ENCODE measurements at places on chromosomes 6 and 20. TPM values are rescaled to one million over a fixed set of nuclear protein-coding genes. Genes with fewer than 3 reads are reported as not detected.

The ANGPT4 gene
- not detected for total RNA-seq

The DPPA5 gene
- not detected for total RNA-seq

The MROH8 gene
- 0.81 TPM for total RNA-seq

The SLC35A1 gene
- 12.0 TPM for total RNA-seq

The HLA-DQB1 gene
- 204 TPM for total RNA-seq

The ZC2HC1B gene
- total RNA-seq = not detected

The C6orf47 gene
- total RNA-seq = 18.8 TPM

The HAO1 gene
- not detected for total RNA-seq

The DYNLRB1 gene
- total RNA-seq = 82.6 TPM

The PI3 gene
- total RNA-seq = not detected

The MUCL3 gene
- not detected for total RNA-seq

The ALDH5A1 gene
- 4.7 TPM for total RNA-seq

The OR10C1 gene
- not detected for total RNA-seq

The ENTPD6 gene
- 68.0 TPM for total RNA-seq

The MAS1L gene
- total RNA-seq = not detected

The EFCAB8 gene
- 1.2 TPM for total RNA-seq

The USP49 gene
- 2.9 TPM for total RNA-seq

The FAM217A gene
- not detected for total RNA-seq

The RNGTT gene
- total RNA-seq = 22.0 TPM

The TMEM170B gene
- total RNA-seq = 0.27 TPM

The BPIFB2 gene
- not detected for total RNA-seq

The MCCD1 gene
- total RNA-seq = not detected

The SEL1L2 gene
- not detected for total RNA-seq

The SLC17A3 gene
- total RNA-seq = not detected

The ADGB gene
- total RNA-seq = not detected

The TFAP2C gene
- not detected for total RNA-seq

The TRIM38 gene
- 22.9 TPM for total RNA-seq

The LY6G6D gene
- total RNA-seq = not detected

The MMP24 gene
- total RNA-seq = not detected
